ENCODE measurements at places on chromosomes 13 and 19.

- DNase-seq = peak; percentile 82
Measured at GRCh38 chr19:1102407-1103131, 1.2 kb upstream of the GPX4 start.

- DNase-seq = no peak
Measured at GRCh38 chr19:38099966-38100365, 124.1 kb downstream of the DPF1 start.

- DNase-seq = peak; percentile 84
Measured at GRCh38 chr13:24650161-24650560, 30.0 kb upstream of the ATP12A start.

GRCh38 chr19:38815059-38816001 lies 2.6 kb upstream of the LGALS4 start:
- DNase-seq = no peak

DNA sequence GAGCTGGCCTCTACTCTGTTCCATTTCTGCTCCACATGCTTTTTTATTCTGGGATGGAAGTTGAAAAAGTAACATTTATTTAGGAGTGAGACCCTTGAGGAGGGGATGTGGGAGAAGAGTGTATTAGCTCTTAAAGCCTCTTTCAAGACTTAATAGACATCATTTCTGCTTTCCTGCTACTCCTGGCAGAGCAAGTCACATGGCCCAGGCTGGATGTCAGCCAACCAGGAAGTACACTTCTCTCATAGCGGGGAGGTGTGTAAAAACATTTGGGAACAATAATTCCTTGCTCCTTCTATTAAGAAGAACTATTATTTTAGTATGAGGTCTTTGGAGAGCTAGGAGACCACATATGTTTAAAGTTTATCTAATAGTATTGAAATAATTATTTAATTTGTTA lies 40.6 kb upstream of the FAM216B start:
- no peak for DNase-seq

GRCh38 chr19:17616961-17617806 lies 61.7 kb downstream of the COLGALT1 start:
- DNase-seq = no peak

DNA sequence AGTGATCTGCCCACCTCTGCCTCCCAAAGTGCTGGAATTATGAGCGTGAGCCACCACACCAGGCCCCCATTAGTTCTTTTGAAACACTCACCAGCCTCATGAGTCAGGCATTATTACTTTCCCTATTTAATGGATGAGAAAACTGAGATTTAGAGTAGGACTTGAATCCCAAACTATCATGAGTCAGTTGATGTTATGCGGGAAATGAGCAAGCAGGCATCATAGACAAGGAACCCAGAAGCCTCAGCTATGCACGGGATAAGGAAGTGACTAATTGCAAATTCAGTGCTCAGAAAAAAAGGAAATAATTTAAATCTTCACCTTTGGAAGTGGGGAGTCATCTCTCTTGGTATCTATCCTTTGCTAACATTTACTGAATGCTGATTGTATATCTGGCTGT lies 217.5 kb downstream of the ABCC4 start:
- peak; percentile 59 for DNase-seq

- DNase-seq = no peak
Measured at GRCh38 chr13:46595885-46596275, 42.9 kb downstream of the LRCH1 start.

Measured in AG08395 (cell line).